Stimulated activated CD8-positive, alpha-beta memory T cell treated with anti-CD3 and anti-CD28 coated beads, Interleukin-12 subunit alpha, Interleukin-12 subunit beta, amount 100 ng/mL, for 1 hour (primary cell): ENCODE measurements at places on chromosomes 1 and 21.

DNA sequence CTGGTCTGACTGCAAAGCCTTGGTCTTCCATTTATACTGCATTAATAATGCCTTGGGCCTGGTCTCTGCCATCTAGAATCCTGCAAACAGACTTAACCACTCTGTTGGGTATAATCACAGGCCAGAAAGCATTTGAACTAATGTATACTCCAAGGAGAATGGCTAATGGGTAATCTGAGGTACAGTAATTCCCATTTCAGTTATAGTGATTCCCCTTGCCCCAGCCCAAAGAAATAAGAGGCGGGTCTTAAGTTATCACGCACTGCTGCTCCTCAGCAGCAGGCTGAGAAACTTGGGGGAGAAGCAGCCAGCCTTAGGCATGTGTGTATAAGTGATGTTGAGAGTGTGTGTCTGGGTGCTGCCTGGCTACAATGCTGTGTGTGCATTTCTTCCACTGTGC is 2.4 kb downstream of the LPAR3 start:
- DNase-seq, result no peak

GRCh38 chr1:147747966-147748365 is 12.4 kb downstream of the GJA5 start:
- DNase-seq, result no peak

DNA sequence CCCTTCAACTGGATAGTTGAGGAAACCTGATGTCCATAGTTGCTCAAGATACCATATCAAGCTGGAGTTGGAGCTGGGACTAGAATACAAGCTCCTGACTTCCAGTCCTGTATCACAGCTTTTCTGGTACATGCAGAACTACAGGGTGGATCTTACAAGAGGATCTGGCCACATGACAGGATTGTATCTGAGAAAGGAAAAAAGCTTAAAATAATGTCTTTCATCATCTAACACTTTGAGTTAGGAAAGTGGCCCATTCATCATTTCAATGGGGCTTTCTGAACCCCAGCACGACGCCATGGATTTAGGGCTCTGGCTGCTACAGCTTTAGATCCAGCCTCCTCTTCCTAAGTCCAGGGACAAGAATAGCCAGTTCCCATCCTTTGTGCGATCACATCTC is 46.9 kb downstream of the RASSF5 start:
- no peak for DNase-seq

- no peak for DNase-seq
Measured at GRCh38 chr1:156493154-156493631, 7.4 kb downstream of the MEF2D start.

- DNase-seq, result no peak
Measured at GRCh38 chr1:110914676-110915075, 41.7 kb downstream of the CD53 start.

DNA sequence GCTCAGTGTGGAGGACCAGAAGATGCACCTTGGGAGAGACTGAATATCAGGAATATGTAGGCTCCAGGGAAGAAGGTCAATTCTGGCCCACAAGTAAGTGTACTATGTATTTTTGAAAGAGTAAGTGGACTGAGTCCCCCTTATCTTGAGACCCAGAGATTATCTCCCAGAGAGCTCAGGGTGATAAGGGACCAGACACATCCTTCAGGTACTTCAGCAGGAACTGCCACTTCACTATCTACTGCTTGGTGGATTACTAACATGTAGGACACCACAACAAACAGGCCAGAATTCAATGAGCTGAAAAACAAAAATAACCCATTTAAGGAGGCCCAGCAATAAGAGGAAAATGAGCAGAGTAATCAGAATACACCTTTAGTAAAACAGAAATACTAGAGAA is 119.2 kb downstream of the ZNF644 start:
- no peak for DNase-seq

- DNase-seq, result no peak
Measured at GRCh38 chr1:171912509-171913175, 71.3 kb downstream of the DNM3 start.

- no peak for DNase-seq
Measured at GRCh38 chr21:44943686-44944550, 4.1 kb downstream of the SLX9 start.

DNA sequence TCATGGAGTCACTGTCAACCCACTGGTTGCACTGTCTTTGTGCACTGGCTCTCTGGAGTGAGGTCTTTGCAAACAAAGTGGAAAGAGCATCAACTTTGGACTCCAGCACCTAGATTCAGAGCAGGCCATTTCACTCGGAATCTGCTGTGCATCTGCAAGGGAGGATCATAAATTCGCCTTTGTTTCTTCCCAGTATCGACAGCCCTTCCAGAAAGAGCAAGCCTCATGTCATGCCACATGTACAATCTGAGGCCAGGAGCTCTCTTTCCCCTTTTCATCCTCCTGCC is 853 bp upstream of the PCSK9 start:
- DNase-seq, result no peak
